ENCODE measurements at places on chromosomes 16 and 17.

- no peak for DNase-seq
Observed at GRCh38 chr17:82283208-82283749, 9.8 kb upstream of the CSNK1D start.

- no peak for DNase-seq
Observed at GRCh38 chr16:1713331-1713730, 7.3 kb downstream of the MAPK8IP3 start.

DNA sequence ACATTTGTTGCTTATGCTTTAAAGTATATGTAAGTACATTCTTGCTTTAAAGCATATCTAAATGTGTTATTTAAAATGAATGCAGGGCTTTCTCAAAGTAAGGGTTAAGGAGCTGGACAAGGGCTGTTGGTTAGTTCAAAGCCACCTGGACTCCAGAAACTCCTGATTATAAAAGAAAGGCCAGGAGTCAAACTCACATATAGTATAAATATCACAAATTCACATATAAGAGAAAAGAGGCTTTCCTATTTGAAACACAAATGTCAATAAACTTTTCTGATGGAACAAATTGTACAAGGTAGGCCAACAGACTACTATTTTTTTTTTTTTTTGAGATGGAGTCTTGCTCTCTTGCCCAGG, 84.5 kb upstream of the CORO6 start:
- no peak for DNase-seq

DNA sequence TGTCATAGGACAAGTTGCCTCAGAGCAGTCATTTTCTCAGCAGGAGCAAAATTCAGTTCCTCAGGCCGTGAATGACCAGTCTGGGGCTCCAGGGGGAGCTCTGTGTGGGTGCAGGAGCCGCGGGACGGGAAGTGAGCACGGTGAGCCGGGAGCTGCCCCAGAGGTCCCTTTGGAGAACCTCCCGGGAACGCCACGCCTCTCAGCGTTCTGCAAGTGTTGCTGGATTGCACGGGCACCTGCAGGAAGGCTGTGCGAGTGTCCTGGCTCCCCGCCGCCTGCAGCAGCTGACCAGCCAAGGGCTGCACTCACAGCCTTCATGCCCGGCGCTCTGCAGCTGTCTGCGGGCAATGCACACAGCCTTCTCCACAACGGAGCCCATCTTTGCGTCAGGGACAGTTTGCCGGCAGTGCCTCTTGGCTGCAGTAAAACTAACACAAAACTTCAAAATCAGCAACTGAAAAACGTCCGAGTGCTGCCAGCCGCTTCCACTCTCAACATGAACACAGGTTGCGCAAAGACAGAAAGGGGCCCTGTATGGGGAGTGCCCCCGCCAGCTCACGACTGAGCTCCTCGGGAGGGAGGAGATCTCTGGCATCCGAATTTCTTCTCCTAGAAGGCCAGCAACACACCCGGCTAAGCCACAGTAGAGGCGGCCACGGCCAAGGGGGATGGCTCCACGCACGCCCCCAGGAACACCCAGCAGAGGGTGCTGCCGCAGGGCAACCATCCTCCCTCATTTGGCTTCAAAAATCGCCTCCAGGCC, 16.0 kb downstream of the NDUFAF8 start:
- no peak for DNase-seq

DNA sequence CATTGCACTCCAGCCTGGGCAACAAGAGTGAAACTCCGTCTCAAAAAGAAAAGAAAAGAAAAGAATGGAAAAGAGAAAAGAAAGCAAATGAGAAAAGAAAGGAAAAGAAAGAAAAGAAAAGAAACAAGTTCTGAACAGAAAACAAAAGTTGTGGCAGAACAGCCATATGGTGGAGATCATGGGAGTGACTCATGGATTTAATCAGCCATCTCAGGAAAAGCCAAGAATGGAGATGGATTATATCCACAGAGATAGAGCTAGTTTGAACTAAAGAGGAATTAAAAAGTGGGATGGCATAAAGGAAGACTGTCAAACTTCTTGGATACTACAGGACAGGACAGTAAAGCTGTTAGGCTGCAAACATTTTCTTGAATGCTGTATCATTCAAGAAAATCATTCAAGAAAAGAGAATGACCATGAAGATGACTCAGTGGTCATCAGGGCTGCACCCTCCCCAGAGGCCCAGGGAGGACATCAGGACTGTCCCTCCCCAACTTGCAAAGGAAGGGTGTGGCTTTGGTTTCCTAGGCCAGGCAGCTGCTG, 120.6 kb downstream of the USP22 start:
- no peak for DNase-seq

DNA sequence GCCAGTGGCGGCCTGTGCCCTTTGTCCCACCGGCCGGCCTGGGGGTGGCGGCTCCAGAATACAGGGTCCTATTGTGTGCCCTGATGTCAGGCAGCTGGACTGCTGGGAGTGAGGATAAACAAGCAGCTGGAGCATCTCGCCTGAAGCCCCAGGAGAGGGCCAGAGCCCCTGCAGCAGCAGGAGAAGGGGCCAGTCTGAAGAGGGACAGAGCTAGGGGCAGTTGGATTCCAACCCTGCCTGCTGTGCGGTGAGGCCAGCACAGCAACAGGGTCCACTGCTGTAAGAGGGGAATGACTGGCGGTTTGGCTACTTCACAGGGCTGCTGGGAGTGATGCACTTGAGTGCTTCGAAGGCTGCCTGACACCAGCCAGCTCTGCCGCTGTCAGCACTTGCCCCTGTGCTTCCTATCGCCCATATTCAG, 25.0 kb downstream of the RAB11FIP4 start:
- no peak for DNase-seq

GRCh38 chr17:17514361-17514992, 18.3 kb upstream of the RASD1 start:
- no peak for DNase-seq

DNA sequence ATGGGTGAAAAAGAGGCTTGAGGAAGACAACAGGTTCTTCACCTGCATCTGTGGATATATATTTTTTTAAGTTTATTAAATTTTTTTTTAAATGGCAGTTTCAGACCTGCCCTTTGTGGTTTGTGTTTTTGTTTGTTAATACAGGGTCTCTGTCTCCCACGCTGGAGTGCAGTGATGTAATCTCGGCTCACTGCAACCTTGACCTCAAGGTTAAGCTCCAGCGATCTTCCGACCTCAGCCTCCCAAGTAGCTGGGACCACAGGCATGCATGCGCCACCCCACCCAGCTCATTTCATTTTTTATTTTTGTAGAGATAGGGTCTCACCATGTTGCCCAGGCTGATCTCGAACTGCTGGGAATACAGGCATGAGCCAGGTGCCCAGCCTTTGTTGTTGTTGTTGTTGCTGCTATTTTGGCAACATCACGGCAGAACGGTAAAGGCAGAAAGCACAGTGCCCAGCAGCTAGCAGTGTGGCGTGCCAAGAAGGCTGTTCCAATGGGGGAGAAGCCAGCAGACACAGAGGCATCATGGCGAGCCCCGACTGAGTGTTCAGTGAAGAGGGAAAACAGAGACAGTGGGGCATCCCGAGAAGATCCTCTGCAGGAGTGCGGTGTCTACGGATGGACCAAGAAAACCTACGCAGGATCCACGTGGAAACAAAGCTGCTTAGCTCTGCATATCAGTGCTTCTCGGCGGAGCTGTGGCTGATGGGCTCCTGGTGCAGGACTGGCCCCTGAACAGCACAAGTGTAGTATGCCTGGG, 19.6 kb downstream of the TMC6 start:
- no peak for DNase-seq

GRCh38 chr16:31064882-31065461, 9.1 kb downstream of the ZNF668 start:
- no peak for DNase-seq

GRCh38 chr16:48525201-48526057, 84.6 kb downstream of the N4BP1 start:
- no peak for DNase-seq

DNA sequence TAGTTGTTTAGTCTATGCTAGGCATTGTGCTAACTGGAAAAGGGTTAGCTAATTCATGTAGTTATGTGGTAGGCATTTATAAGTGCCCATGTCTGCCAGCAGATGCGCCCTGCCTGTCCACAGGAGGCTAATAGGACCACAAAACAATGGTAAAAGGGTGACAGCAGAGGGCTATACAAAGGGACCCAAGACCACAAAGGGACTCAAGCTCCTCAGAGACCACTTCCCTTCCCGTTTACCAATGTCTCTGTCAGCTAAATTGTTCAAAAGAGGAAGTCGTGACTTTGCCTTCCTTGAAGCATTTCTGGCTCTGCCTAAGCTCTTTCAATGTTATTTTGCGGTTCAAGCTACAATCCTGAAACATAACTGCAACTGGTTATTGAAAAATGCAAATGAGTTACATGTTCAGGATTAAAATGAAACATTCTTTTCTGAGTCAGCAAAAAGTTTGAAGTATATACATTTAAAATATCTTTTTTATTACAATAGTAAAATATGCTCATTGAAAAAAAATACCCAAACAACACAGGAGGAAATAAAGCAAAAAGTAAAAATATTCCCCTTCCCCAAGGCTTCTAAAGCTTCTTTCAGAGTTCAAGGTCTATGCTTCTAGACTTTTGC, 149.2 kb downstream of the MAF start:
- DNase-seq, result no peak

DNA sequence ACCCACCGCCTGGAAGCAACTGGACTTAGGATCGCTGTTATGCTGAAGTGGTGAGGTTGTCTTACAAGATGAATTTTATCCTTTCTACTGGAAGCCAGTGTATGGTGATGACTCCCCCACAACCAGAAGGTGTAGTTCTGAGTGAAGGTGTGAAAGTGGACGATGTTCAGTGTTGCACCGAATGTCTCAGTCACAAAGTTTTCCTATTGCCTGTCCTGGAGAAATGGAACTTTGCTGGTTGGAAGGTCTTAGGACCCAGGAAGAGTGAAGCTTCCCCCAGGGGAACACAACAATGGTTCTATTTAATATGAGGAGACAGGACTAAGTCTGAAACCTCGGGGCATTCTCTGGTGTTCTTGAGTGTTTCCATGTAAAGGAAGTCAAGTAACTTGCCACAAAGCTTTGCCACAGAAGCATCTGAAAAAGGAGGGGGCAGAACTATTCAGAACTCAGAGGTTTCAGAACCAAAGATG, 44.2 kb downstream of the USP22 start:
- DNase-seq, result no peak

DNA sequence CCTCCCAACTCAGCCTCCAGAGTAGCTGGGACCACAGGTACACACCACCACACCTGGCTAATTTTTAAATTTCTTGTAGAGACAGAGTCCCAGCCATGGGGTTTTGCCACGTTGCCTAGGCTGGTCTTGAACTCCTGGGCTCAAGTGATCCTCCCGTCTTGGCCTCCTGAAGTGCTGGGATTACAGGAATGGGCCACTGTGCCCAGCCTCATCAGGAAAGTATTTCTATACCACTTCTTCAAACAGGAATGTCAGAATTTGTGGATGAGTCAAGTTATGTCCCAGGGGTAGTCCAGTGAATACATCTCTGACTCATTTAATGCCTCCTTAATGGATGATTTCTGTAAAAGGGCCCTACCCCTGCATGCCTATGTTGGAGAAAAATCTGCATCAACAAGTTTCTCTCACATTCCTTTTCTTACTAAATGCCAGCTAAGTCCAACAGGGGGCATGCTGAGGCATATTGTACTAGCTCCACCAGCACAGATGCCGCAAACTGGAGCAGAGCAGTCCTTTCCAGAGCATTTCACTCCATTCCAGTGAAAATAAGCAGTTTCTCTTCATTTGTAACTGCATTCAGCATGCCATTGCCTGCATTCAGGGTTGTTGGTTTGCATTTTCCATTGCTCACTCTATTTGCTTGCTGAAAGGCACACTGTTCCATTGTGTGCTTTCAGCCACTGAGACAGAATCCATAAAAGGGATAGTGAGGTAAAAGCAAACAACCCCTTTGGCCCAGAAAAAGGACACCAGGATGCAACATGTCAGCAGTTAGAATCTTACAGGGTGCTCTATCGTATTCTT, 5.3 kb upstream of the CAVIN1 start:
- no peak for DNase-seq

DNA sequence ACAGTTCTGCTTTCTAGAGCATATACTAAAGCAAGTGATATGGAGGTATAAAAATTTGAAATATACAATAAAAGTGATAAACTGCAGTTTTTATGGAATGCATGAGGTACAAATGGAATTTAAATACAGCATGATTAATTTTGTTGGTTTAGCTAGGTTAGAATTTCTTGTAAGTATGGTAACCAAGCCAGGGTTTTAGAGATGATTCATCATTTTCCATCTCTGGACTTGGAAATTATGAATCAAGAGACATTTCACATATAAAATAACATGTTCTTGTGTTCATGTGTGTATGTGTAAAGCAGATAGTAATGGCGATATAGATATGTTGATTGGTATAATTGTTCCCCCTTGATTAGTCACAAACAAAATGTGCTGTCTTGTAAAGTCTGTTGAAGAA, 1219.8 kb downstream of the CDH8 start:
- DNase-seq, result no peak

DNA sequence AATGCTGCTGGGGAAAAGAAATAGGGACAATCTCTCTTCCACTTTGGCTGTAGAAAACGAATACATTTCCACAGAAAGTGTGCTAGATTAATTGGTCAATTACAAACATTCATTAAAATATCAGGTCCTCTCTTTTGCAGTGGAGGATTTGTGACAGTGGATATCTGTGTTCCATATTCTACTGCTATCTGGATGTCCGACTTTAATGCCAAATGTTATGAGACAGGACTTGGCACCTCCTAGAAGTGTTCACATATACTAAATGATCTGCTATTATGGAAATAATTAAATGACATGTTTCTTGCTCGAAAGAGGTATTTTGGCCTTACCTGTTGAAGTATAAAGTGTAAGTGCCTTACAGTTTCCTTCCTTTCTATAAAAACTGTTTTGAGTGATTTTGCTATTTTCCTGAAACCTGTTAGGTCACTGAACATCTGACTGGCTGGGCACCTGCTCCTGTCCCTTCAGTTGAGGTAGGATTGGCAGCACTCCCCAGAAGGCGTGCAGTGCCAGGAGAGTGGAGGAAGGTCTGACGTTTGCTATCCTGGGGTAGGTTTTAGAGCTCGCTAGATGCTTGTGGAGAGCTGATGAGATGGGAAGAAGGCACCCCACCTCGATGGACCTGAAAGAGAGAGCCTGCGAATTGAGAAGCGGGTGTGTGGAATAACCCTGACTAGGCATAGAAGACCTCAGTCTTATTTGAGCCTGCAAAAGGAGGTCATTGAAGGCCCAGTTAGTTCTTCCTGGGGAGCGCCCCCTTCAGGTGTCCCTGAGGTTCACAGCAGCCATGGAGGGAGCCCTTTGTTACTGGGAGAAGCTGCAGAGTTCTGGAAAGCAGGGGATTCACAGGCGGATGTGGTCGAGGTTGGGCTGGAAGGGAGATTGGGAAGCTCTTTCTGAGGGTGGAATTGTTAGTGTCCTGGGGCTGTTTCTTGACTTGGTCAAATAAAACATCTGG, 159.4 kb upstream of the ZNF267 start:
- no peak for DNase-seq

DNA sequence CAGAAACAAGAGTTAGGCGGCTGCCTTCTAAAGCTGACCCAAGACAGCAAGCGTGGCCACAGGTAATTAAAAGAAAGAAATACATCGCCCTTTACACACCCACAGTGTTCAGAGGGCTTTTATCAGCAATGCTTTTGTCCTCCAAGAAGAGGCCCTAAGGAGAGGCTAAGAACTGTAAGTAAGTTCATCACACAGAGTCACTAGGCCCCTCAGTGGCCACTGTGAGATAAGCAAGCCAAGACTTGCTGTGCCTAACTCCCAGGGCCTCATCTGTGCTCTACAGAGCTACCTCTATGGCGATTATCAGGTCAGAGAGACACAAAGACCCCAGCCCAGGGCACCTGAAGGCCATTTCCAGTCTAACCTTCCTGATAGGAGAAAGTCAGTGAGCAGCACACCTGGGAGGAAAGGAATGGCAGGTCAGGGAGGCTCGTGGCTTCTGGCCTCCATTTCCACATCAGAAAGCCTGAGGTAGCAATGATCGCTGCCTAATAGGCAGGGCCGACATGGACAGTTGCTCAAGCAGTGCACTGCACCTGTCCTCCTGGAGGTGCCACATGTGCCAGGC, 545.2 kb upstream of the CDH11 start:
- DNase-seq, result no peak

Measured in GM12892 (cell line).